Activated naive CD4-positive, alpha-beta T cell (primary cell): ENCODE measurements at places on chromosomes 11 and 22.

GRCh38 chr22:25509374-25509791 is 55.1 kb upstream of the GRK3 start:
- DNase-seq, result no peak

GRCh38 chr11:86046116-86046515 is 22.8 kb downstream of the PICALM start:
- no peak for DNase-seq

DNA sequence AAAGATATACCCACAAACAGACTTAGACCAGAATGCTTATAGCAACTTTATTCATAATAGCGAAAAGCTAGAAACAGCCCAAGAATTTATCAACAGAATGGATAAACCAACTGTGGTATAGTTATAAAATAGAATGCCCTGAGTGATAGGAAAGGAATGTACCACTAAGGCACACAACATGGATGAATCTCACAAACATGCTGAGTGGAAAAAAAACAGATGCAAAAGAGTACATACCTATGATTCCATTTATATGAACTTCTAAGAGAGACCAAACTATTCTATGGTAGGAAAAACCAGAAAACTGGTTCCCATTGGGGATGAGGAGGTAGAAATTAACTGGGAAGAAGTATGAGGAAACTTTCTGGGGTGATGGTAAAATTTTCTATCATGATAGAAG is 40.4 kb upstream of the GRIK4 start:
- no peak for DNase-seq

- DNase-seq, result no peak
Observed at GRCh38 chr22:46050451-46050845, 73.5 kb upstream of the WNT7B start.

DNA sequence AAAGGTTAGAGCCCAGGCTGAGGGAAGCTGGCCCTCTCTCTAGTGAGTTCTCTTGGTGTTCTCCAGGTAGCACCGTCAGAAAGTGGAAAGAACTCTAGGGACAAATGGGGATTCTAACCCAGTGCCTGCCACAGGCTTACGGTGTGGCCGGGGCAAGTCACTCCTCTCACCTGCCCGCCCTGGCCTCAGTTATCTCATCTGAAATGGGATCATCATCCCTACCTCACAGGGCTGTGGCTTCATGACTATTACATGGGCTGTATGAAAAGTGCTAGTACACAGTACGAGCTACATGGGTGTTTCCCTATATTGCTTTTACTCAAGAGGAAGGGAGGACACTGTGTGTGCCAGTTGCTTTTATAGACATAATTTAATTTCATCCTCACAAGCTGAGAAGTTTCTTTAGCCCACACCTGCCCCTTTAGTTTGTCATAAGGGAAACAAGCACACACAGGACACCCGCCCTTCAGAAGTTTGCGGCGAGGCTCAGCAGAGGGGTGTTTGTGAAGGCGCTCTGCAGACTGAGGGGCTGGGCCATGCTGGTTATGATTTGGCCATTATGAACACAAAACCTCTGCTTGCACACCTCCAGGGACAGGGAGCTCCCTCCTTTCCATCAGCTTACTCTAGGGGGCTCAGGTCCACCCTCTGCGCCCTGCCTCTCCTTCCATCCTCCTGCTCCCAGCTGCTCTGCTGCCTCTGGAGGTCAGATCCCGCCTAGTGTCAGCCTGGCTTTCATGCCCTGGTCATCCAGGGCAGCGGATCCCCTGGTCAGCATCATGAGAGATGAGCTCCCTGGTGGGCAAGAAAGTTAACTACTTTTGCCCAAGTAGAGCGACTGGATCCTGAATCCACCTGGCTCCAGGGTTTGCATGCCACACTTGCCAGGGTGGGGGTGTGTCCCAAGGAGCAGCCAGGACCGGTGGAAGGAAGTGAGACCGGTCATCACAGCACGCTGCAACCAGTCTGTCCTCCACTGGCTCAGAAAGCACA is 1.2 kb downstream of the KLHL35 start:
- no peak for DNase-seq

- no peak for DNase-seq
Observed at GRCh38 chr11:15118431-15118830, 3.7 kb downstream of the INSC start.

- DNase-seq, result no peak
Observed at GRCh38 chr11:88307749-88308425, 29.6 kb downstream of the CTSC start.

GRCh38 chr22:24170188-24170587 is 11.1 kb upstream of the SUSD2 start:
- DNase-seq, result no peak

- DNase-seq, result no peak
Observed at GRCh38 chr11:128226106-128226716, 361.1 kb downstream of the ETS1 start.

DNA sequence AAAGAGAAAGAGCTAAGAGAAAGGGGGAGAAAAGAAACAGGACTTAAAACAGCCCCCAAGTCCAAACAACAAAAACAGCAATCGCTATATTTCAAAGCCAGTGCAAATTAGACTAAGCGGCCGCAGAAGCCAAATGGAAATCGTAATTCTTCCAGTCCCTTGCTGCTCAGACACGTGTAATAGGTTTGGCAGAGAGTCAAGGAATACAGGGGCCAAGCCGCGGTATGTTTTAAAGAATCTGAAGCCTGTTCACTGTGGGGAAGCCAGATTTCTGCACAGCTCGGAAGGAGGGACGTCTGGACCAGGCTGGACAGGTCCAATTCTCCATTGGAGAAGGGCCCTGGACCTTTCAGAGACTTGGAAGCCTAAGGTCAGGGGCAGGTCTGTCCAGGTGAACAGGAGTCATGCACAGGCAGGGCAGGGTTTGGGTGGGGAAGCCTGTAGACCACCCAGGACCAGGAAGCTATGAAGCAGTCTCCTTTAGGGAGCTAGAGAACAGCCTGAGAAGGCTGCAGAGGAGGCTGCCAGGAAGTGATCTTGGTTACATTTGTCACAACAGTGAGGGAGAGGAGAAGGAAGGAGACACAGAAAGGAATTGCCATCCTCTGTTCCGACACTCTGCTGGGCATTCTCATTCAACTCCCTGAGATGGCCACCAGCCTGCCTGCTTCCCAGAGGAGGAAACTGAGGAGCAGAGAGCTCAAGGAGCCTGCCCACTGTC is 265.5 kb upstream of the ISX start:
- DNase-seq, result no peak
